Stimulated activated CD4-positive, alpha-beta T cell treated with anti-CD3 and anti-CD28 coated beads, Interleukin-1b, Interleukin-23, amount 100 ng/mL, for 1 hour (primary cell): ENCODE measurements at places on chromosomes 5 and 9.

DNA sequence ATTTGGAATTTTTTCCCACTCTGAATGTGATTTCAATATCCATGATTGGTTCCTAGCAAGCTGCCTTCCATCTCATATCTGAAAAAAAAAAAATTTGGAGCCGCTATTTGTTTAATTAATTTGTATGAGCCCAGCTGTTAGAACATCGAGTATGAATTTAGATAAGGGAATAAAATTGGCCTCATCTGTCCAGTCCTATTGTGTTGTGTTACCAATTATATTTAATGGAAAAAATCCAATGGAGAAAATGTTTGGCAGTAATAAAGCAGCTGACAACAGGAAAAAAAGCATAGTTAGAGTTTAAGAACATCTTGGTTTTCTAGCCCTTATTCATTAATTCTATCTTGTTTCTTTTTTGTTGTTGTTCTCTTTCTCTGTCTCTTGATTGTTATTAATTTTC lies 735.6 kb upstream of the RIOK2 start:
- DNase-seq, result no peak

DNA sequence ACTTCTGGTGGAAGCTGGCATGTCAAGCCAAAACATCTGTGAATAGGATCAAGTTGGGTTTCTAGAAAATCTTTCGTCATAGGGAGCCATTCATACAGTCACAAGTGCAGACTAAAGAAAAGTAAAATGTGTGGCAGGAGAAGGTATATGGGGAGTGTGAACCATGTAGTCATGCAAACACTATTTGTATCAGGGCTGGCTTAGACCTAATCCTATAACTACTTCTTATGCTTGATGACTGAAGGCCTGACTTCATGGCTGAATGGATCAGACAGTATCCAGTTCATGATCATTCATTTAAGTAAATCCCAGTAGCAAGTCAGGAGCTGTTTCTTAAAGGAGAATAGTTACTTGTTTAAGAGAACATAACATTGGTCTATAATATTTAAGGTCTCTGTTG lies 63.8 kb upstream of the DAPK1 start:
- DNase-seq, result no peak

GRCh38 chr5:145237843-145238242 lies 597.3 kb downstream of the PRELID2 start:
- DNase-seq, result no peak

- DNase-seq, result no peak
These were observed 38.3 kb downstream of the RETREG1 start for GRCh38 chr5:16578474-16578883.

GRCh38 chr9:34272101-34272541 lies 56.9 kb downstream of the KIF24 start:
- DNase-seq, result no peak

- DNase-seq, result no peak
These were observed 37.5 kb upstream of the DENND4C start for GRCh38 chr9:19193029-19193324.

DNA sequence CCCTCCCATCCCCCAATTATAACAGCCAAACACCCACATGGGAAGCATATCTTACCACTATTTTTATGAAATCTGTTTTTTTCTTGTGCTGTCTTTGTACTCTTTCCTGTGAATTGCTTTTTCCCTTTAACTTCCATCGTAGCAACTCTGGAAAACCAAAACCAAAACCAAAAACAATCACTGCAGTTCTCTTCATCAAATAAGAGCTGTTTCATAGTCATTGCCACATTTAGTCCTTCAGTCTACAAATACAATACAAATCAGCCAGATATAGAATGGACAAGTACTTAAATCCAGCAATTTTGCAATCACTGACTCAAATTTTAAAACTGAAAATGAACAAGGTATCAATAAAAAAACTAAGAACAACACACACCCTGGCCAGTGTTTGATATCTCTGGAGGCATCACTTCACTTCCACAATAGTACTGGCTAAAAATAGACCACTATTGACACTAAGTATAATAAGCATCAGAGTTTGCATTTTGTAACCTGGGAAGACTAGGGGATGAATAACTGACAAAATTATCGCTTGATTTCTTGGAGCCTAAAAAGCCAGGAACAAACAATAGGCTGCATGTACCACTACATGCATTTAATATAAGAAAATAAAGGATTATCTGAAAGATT lies 5.4 kb downstream of the PUM3 start:
- no peak for DNase-seq

DNA sequence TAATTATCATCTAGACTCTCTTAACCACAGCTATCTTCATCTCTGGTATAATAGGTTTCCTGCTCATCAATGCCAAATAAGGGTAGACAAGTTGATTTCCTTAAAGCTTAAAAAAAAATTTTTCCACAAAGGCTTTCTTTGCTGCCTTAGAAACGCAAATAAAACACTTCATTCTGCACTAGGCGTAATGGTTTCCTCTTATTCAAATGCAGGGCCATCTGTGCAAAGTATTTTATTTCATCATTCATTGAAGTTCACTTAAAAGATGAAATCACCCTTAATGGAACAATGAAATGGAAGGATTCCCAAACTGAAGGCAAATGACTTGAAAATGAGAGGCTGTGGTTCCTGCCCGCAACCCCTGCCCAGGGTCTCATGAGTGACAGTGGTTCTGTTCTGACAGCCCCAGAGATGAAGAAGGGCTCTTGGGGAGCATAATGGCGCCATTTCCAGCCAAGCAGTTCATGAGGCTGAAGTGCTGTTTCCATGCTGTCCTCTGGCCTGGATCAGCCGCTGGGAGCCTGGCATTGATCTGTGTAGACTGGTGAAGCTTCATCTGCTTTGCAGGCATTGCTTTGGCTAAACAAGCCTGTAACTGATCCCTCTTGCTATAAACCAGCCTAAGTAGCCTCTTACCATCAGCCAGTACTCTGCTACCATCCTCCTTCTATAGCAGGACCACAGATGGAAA lies 276.9 kb upstream of the WWC1 start:
- DNase-seq, result no peak

GRCh38 chr9:133169102-133169501 lies 5.4 kb upstream of the GBGT1 start:
- DNase-seq, result no peak

DNA sequence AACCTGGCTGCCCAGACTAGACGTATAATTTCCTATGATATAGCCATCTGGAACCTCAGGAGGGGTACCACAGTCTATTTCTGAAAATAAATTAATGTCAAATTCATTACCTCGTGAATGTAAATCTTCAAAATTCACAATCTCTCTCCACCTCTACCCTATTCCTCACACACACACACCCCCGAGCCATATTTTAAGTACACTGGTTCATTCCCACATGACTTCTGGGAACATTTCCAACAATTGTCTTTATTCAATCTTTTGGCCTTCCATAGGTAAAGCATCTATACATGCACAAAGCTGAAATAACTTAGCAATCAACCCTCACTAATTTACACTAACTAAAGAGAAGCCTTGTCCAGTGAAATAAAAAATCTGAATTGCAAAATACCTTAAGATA lies 32.7 kb downstream of the SUSD1 start:
- DNase-seq, result no peak

DNA sequence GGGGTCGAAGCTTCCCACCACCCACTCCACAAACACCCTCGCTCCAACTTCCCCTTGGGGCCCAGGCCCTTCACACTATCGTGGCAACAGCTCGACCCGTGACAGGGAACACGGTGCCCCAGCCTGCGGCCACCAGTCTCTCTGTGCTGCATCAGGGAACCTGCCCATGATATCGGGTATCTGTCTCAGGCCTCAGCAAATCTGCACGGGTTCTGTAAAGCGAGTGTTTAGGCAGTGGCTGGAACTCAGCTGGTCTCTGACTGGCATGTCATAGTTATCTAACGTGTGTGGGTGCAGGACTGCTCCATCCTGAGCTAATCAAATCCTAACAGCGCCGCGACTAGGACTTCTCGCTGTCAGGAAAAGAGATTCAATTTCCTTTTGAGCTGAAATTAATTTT lies 42.9 kb downstream of the DBH start:
- no peak for DNase-seq

DNA sequence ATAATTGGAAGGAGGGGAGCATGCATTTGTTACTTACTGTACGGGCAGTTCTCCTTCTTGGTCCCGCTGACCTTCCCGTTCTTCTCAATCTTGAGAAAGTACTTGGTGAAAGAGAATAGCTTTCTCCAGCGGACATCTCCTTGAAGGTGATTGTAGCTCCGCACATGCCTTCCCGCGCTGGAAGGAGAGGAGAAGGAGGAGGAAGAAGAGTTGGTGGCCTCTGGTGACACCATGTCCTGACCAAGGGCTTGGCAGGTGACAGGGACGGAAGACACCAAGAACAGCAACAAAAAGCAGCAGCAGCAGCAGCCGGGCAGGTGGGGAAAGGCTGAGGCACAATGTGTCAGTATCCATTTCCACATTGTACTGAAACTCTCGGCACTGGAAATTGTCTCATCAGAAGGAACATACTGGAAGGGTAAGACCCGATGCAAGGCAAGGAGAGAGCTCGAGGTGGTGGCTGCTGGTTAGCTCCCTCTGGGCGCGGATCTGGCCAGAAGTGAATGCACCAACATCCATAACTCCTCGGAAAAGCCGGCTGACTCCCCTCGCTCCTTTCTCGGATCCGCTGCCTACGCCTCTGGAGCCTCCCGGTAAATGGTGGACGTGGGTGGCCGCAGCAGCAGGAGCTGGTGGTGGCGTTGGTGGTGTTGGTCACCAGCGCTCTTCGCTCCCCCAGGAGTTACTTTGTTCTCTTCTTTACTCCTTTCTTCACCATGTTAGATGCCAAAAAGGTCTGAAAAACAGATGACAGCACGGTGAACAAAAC lies 715 bp downstream of the FGF10 start:
- no peak for DNase-seq

GRCh38 chr5:169160405-169160901 lies 140.5 kb downstream of the SLIT3 start:
- no peak for DNase-seq

GRCh38 chr5:143101725-143102386 lies 301.6 kb downstream of the NR3C1 start:
- DNase-seq, result no peak

DNA sequence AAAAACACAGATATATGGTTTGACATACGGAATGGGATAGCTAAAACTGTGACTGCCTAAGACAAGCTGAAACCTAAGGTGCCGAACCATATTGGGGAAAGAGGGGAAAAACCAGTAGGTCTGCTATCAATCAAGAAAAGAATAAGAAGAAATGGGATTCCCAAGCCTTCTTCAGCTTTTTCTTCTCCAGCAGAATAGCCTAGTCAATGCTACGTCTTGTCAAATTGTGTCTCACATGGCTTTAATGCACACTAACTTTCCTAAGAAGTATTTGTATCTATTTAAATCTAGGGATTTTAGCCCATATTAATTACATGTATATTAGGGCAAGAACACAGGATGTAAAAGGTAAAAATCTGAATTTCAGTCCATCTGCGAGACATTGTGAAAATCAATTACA lies 797 bp upstream of the FBXO38 start:
- no peak for DNase-seq

- no peak for DNase-seq
These were observed 11.3 kb upstream of the GRHPR start for GRCh38 chr9:37410969-37411785.

GRCh38 chr5:873328-873727 lies 19.3 kb downstream of the BRD9 start:
- DNase-seq, result no peak
